ENCODE measurements at places on chromosomes 3 and 15.
A peak's percentile ranks its signal among the peaks of the same experiment; 100 is the strongest.

- DNase-seq, result no peak
Observed at GRCh38 chr3:5181469-5182141, 5.9 kb upstream of the EDEM1 start.

DNA sequence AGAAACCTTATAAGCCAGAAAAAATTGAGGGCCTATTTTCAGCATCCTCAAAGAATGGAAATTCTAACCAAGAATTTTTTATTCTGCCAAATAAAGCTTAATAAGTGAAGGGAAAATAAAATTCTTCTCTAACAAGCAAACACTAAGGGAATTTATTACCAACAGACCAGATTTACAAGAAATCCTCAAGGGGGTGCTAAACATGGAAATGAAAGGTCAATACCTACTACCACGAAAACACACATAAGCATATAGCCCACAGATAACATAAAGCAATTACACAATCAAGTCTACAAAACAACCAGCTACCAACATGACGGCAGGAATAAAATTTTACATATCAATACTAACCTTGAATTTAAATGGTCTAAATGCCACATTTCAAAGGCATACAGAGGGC, 883.5 kb downstream of the SI start:
- DNase-seq, result no peak

- no peak for DNase-seq
Observed at GRCh38 chr15:75149867-75150709, 51.6 kb upstream of the C15orf39 start.

- DNase-seq, result peak; percentile 31
Observed at GRCh38 chr3:25911525-25912295, 121.8 kb downstream of the OXSM start.

DNA sequence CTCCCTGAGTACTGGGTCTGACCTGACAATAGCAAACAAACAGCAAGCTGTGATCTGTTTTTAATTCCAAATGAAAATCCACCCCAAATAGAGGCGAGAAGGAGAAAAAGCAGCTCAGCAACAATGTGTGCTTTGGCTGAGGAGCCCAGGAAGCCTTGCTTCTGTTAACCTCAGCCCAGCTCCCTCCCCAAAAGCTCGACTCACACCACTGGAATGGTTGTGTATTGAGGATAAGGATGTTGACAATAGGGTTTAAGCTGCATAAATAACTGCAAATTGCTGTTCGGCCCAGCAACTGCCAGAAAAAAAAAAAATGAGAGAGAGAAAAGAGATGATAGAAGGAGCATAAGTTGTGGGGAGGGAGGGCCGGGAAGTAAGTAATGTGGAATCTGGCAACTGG, 104.0 kb upstream of the TBC1D5 start:
- DNase-seq, result no peak

DNA sequence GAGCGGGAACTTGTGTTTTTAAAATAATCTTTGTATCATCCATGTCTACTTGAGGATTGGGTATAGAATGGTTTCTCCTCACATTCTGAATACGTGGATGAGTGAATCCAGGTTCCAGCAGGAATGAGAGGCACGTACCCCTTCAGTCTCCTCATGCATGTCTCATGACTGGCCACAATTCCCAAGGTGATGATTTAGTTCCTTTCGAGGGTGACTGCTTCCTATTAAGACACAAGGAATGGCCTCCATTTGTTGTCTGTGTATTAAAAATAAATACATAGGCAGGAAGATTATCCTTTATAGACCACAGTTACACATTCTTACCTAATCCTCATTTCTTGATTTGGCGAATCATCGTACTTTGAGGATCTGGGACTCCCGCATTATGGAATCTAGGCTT, 217.0 kb upstream of the LRIG1 start:
- DNase-seq, result no peak

DNA sequence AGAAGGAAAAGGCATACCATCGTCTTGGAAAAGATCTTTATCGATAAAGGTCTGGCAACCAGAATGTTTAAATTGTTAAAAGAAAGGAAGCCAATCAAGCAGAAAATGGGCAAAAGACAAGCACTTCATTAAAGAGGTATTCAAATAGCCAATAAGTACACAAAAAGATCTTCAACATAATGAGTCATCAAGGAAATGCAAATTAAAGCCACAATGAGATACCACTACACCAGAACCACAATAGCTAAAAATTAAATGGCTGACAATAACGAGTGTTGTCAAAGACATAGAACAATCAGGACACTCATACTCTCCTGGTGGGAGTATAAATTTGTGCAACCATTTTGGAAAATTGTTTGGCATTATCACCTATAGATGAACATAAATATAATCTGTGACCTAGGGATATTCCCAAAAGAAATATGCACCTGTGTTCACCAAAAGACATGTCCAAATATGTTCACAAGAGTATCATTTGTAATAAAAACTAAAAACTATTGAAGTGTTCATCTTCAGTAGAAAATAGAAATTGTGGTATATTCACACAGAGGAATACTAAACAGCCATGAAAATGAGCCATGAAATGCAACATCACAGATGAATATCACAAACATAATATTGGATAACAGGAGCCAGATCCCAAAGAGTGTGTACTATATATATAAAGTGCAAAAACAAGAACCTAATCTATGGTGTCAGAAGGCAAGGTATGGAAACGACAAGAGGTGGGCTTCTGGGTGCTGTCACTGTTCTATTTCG, 14.4 kb upstream of the BTBD1 start:
- no peak for DNase-seq

DNA sequence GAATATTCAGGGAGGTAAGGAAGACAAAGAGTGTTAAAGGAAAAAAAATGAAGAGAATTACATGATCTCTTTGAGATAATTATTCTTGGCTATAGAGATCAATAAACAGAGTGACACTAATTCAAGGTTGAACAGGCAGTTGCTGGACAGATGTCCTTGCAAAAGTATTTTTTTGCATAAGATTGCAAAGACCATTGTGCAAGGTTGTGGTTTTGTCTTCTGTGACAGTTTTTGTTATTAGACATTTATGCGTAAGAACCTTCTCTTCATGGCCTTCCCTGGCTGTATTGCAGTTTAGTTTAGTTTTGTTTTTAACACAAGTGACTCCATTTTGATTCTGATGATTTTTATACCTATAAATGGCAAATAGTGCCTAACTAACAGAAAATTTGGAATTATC, 682.8 kb upstream of the ARPP21 start:
- no peak for DNase-seq

GRCh38 chr3:52444860-52445793, at the start of gene SEMA3G:
Gene SEMA3G (minus strand): TSS chr3:52445103. CDS start chr3:52445027, 76 bp downstream.
- peak; percentile 64 for DNase-seq

- DNase-seq, result no peak
Observed at GRCh38 chr3:21260507-21260906, 490.5 kb downstream of the ZNF385D start.

DNA sequence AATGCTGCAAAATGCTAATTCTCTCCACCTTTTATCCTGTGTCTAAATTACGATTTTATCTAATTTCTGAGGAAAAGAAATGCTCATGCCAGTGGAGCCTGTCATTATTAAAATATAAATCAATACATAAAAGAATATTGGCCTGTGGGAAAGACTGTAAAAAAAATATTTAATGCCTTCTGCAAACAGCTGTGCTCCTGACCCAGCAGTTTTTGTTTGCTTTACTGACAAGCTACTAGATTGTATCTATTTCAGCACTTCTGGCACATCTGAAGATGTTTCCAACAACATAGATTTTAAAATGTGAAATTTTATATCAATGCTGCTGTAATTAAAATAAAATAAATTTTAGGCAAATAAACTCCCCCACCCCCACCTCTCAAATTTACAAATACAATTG, 493.6 kb upstream of the AGTR1 start:
- no peak for DNase-seq

- DNase-seq, result no peak
Observed at GRCh38 chr15:94059013-94059587, 172.3 kb upstream of the MCTP2 start.

DNA sequence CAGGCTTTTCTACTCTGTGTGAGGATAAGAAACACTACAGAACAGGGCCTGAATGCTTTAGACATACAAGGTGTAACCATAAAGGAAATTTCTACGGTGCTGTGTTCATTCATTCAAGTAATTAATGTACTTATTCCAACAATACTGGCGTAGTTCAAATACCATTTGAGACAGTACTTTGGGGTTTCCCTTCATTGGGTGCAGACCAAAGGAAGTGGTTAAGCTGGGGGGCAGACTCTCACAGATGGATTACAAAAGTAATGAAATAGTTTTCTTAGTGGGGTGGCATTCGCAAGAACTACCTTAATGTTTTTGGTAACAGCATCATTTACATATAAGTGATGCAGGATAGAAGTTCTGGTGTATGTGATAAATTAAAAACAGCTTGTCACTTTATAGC, 65.9 kb downstream of the BTD start:
- peak; percentile 45 for DNase-seq

GRCh38 chr15:66822114-66822513, 120.1 kb downstream of the SMAD6 start:
- no peak for DNase-seq

GRCh38 chr3:101780661-101781060, 1.6 kb downstream of the NXPE3 start:
- no peak for DNase-seq

- DNase-seq, result no peak
Observed at GRCh38 chr15:79394231-79394630, 37.9 kb upstream of the MINAR1 start.

DNA sequence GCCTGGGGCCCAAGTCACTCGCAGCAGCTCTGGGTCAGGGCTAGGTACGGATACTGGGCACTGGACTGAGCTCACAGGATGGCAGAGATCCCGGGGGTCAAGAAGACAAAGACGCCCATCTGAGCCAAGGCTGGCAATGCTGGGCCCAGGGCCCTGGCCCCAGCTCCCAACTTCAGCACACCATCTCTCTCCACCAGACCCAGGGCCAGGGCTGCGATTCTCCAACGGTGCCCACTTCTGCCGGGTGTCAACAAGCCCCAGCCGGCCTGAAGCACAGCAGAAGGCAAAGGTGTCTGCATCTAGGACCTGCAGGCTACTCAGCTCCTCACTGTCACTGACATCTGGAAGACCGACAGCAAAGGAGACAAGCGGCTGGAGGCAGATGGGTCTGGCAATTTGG, 8.6 kb downstream of the WDR73 start:
- DNase-seq, result no peak

DNA sequence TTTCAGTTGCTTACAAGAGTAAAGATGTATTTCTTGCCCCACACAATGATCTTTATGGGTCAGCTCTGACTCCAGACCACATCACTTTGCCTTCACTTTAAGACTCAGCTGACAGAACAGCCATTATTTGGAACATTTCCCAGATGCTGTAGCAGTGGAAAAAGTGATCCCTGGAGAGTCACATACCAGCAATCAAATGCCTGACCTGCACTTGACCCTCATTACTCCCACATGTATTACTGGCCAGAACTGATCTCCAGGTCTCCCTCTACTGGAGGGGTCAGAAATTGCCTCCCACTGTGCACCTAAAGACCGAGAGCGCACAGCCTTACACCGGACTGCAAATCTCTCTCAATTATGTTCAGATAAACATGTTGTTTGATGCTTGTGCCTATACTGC, 88.6 kb upstream of the ZNF385D start:
- no peak for DNase-seq

GRCh38 chr15:81495780-81496467, 121.9 kb upstream of the TMC3 start:
- no peak for DNase-seq

DNA sequence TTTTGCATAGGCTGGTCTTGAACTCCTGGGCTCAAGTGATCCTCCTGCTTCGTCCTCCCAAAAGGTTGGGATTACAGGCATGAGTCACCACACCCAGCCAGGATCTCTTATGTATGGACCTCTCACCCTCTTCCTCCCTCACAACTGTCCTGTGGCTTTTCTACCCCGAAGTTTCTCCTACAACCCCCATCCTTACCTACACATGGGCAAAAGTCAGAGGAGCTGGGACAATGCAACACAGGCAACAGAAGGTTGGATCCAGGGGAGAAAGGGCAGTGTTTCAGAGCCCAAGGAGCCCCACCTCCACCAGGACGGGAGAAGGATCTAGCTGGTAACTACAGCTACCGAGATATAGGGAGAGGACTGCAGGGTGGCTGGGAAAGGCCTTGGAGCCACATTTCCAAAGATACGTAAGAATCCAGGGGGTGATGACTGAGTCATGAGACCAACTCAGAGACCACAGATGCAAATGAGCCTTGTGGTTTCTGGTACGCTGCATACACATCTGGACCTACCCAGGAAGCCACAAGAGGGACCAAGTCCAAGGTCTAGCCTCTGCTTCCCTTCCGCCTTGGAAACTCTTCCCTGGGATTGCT, 13.6 kb downstream of the IGDCC4 start:
- no peak for DNase-seq

- no peak for DNase-seq
Observed at GRCh38 chr3:97981886-97982285, 9.7 kb upstream of the RIOX2 start.

- DNase-seq, result no peak
Observed at GRCh38 chr15:82739086-82739485, 29.4 kb upstream of the AP3B2 start.

DNA sequence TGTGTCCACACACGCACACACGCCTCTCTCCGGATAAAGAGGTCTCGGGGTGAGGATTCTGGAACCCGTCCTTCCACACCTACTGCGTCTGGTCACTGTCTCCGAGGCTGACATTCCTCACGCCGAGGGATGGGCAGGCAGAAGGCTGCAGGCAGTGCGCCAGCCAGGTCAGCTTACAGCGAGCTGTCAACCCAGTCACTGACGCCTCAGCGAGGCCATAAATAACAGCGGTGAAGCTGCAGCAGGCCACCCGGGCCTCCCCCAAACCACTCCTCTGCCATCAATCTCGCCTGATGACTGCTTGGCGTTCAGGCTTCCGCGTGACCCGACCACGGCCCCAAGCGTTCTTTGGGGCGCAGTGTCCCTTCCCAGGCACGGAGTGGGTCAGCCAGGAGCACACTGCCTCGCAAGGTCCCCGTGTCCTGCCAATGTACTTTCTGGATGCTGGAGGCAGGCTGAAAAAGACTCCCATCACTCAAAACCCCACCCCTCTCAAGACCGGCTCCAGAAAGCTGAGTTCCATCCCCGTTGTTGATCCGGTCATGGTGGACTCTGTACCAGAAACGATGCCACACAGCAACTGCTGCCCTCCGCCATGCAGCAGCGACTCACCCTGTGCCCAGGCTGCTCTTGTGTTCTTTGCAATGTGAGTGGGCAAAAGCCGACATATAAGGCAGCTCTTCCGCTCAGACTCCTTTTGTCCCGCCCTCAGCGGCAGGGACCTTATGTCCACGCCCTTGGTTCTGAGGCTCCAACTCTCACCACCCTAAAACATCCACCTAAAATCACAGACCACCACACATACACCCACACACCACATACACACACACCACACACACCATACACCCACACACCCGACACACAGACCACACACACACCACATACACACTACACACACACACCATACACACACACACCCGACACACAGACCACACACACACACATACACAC, 27.1 kb downstream of the CPN2 start:
- peak; percentile 24 for DNase-seq

- no peak for DNase-seq
Observed at GRCh38 chr3:20575146-20575545, 389.1 kb upstream of the SGO1 start.

GRCh38 chr3:132417695-132418411, 551 bp downstream of the DNAJC13 start:
- peak; percentile 18 for DNase-seq
